ENCODE measurements at places on chromosomes 2 and 18.

DNA sequence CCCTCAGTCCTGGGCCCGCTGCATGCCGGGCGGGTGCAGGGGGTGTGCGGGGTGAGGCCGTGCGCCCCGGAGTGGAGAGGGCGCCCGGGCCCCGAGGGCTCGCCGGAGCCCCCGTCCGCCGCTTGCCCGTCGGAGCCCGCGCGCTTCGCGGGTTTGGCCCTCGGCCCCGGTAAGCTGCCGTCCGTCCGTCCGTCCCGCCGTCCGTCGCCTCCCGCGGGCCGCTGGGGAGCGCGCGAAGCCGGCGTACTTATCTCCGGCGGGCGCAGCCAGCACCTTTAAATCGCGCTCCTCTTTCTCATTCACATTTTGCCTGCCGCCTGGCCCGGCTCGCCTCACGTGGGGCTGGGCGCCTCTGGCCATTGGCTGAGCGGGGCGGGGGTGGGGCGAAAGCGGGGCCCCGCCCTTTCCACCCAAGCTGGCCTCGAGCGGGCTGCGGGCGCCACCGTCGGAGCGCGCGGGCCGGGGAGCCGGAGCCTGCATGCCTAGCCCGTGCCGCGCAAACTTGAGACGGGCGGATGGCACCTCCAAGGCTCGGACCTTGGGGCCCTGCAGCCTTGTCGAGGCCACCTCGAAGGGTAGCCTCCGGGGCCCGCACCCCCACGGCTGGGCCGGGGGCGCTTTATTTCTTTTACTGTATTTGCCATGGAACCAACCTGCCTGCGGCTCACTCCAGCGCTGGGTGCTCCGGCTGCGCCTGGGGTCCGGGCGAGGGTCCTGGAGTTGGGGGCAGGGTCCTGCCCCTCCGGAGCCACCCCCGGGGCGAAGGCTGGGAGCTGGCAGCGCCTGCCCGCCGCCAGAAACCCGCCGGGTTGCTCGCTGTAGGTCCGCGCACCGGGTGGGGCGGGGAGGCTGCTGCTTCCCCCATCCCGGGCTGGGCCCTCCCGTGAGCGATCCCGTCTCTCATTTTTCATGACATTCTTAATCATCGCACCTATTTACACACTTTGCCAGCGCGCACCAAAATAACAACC, at the start of gene GBX2:
Gene GBX2 (minus strand): TSS at position 277 of the 971 bp plus-strand sequence. CDS start 415 bp downstream, outside the sequence.
- DNase-seq, result no peak

GRCh38 chr2:196370381-196370780, 199.0 kb upstream of the STK17B start:
- no peak for DNase-seq

- DNase-seq, result no peak
These were observed 30.2 kb upstream of the RIOK3 start for GRCh38 chr18:23422751-23423418.

- no peak for DNase-seq
These were observed 17.3 kb downstream of the PAX3 start for GRCh38 chr2:222281506-222281905.

Data from activated T-helper 1 cell treated with anti-CD3 and anti-CD28 coated beads, Interleukin-2, amount 50 U/mL, for 16 hours (primary cell).